ENCODE measurements at places on chromosomes 3 and 15.

DNA sequence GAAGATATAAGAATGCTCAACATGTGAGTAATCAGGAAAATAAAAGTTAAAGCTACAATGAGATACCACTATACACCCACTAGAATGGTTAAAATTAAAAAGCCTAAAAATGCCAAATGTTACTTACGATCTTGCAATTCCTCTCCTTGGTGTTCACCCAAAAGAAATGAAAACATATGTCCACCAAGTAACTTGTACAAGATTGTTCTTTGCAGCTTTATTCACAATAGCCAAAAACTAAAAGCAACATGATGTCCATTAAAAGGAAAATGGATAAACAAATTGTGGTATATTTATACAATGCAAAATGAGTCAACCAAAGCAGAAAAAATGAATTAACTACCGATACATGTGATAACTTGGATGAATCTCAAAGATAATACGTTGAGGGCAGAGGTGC lies 301.6 kb upstream of the THBS1 start:
- no peak for DNase-seq

DNA sequence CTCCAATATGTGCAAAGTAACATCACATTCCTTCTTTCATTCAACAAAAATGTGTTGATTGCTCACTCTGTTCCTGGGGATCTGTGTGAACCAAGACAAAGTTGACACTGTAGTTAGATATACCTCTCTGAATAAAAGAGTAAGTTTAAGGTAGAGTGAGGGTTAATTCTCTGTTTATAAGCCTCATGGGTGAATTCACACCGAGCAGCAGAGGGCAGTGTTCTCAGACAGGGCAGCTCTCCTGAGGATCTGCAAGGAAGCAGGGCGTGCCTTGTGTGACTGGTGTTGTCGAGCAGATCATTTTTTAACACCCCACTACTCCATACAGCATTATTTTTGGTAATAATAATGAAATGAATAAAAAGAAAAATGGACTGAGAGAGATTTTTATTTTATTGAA lies 34.4 kb downstream of the PAQR9 start:
- peak; percentile 84 for DNase-seq

- DNase-seq = no peak
Measured at GRCh38 chr3:81045976-81046375, 715.5 kb downstream of the GBE1 start.

DNA sequence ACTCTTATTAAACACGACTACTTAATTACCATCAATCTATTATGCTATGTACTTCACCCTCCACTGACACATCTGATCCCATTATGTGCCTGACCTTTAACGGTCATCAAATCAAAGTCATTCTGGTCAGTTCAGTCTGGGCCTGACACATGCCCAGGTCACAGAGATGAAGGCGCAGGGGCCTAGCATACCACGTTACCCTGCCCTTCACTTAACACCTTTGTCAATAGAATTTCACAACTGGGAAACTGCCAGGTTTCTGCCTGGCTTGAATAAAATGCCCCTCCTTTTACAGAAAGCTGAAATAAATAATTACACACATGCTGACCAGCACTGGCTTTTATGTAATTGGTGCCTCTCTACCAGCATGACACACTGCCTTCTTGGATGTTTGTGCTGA lies 39.5 kb downstream of the MECOM start:
- DNase-seq = no peak

GRCh38 chr3:148723631-148724030 lies 25.9 kb downstream of the AGTR1 start:
- DNase-seq = no peak
